BJ (cell line): ENCODE measurements at places on chromosomes 4 and X.

DNA sequence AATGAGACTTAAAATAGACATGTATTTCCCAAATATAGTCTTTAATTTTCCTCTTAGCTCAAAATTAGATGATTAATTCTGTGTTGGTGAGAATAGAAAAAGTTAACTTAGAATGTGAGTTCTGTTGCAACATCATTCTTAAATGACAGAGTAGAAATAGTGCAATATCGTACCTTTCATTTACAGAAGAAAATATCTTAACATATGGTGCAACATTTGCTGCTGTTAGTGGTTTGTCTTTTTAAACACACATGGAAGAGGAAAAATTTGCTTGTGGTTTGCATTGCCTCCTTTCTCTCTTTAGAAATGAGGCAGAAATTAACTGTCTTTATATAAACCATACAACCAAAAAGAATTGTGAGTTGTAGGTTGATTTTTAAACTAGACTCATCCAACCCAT is 39.3 kb upstream of the FHDC1 start:
- peak; percentile 4 for DNase-seq

DNA sequence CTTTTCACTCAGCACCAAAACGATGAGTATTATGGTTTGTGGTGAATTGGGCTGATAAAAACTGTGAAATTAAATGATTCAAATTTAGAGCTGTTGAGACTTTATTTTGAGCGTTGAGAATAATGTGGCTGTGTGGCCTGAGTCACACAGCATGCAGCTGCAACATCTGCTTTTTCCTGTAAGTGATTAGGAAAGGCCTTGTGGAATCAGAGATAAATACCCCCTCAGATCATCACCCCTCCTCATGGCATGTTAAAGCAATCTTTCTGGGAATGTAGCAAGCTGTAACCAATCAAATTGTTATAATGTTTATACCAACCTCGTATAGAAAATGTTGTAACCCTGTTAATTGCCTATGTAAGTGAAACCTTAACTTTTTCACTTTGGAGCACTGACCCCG is 90.0 kb upstream of the GRPR start:
- no peak for DNase-seq

- DNase-seq, result no peak
These were observed 16.6 kb upstream of the ERCC6L start for GRCh38 chrX:72255445-72255844.

GRCh38 chr4:83219344-83220331 is 65.0 kb downstream of the COQ2 start:
- peak; percentile 44 for DNase-seq

DNA sequence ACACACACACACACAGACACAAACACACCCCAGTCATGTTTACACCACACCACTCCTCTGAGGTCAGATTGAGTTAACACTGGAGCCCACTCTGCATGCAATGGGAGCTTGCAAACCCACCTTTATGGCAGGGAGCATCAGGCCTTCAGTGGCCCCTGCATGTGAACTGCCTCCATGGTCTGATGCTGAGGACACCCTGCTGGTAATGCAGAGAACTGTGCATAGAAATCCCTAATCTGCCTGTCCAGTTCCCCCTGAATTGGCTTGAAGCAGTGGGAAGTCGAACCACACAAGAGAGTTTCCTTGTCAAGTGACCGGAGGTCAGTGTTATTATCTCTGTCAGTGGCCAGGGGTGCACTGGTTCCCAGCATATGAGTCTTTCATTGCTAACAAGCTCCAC is 59.8 kb downstream of the ANOS1 start:
- DNase-seq, result no peak

- DNase-seq, result no peak
These were observed 41.3 kb downstream of the DOCK11 start for GRCh38 chrX:118536687-118537461.

DNA sequence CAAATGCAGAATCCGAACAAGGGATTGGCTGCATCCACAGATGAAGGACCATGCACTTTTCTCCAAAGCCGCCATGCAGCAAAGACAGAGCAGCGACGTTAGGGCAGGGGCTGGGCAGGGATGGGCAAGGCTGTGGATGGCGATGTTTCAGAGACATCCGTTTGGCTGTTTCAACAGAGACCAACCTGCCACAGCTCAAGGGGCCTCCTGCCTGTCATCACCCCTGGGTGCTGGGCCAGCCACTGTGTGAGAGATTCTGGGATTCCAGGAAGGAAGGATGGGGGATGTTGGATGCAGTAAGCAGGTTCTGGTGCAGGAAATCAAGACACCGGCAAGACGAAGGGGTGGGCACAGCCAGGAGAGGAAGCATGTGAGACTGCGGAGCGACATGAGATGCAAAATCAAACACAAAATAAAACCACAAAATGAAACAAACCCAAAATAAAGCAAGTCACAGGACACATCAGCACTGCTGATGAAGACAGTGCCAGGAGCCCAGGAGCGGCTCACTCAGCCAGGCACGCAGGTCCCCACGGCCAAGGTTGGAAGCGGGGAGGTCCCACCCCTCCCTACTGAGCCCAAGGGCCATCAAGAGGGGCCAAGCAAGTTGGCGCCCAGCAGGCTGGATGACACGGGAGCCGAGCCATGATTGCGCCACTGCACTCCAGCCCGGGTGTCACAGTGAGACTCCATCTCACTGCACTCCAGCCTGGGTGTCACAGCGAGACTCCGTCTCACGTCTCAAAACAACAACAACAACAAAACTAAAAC is 68.1 kb downstream of the FAM53A start:
- no peak for DNase-seq

GRCh38 chr4:83723609-83724008 is 187.7 kb downstream of the GPAT3 start:
- no peak for DNase-seq

- DNase-seq, result no peak
These were observed 221.8 kb downstream of the MGST2 start for GRCh38 chr4:139887376-139887802.

- DNase-seq, result no peak
These were observed 56.6 kb downstream of the GPR143 start for GRCh38 chrX:9708923-9709553.

GRCh38 chrX:17415242-17415810 is 40.3 kb downstream of the NHS start:
- DNase-seq, result no peak

- no peak for DNase-seq
These were observed 4.0 kb downstream of the HERC6 start for GRCh38 chr4:88382621-88383020.

DNA sequence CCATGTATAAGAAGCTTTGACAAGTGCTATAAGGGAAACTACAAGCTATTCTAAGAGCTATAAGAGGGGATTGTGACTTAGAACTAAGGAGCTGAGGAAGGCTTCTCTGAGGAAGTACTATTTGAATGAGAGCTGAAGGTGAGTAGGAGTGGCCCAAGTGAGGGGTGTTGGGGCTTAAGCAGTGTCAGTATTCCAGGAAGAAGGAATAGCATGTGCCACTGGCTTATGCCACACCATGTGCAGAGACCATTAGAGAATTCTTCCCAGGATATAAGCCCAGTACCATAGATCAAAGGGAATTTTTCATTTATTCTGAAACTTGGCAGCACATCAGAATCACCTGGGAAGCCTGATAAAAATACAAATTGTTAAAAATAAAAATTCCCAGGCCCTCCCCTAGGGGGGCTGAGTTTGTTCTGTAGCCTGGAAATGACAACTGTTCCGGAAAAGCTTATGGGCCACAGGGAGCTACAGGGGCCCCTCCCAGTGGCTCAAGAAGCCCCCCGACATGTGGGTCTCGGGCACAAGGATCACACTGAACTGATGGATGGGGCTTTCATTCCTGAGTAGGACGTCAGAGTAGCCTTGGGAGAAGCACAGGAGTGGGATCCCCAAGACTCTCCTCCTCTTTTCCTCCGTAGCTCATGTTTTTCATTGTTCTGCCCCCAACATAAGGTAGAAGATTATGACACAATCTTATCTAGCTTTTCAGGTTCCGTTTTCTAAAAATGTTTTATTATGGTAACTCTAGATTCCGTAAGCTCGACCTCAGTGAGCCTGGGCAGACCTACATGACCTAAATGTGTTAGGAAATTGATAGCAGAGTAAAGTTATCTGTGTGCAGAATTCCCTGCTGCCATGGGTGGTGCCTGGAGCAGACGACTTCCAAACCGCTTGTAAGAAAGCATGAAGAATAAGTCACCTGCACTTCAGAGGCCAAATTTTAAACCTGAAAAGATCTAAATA is 119.3 kb downstream of the AFF1 start:
- no peak for DNase-seq

GRCh38 chr4:36677112-36677511 is 395.7 kb downstream of the DTHD1 start:
- DNase-seq, result no peak

DNA sequence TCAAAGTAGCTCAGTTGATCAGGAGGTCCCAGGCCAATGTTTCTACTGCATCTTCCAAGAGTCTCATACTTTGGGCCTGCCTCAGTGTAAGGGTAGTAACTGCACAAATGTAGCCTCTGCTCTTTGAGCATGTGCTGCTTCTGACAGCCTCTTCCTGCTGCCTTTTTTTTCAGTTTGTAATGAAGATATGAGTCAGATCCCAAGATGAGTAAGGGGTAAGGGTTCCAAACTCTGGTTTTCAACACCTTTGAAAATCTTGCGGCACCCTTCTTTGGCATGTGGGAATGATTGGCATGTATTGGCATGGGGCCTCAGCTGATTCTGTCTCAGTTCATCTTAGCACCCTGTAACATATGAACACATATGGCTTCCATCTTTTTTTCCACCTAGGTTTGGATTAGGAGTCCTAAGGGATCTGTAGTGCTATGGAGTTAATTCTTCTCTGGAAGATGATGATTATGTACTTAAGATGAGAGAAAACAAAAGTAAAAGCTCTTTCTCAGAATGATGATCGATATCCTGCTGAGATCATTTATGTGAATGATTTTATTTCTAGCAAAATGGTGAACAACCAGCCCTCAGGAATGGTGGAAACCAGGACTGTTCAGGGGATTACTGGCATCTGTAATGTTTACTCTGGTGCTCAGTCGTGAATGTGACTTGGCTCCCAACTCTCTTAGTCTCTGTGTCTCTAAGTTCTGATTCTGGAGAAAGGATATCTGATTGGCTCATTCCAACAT is 118.7 kb upstream of the PRPS2 start:
- no peak for DNase-seq

GRCh38 chr4:15716115-15716514 is 13.2 kb downstream of the BST1 start:
- no peak for DNase-seq

GRCh38 chr4:65661471-65661870 is 8.8 kb downstream of the EPHA5 start:
- no peak for DNase-seq

- DNase-seq, result no peak
These were observed 294.2 kb downstream of the GRIA2 start for GRCh38 chr4:157514711-157515110.
